Mesothelial cell of epicardium (in vitro differentiated cells): ENCODE measurements at places on chromosomes 16 and 17. TPM values are rescaled to one million over a fixed set of nuclear protein-coding genes. Genes with fewer than 3 reads are reported as not detected.

Gene CRYBA1
- total RNA-seq = not detected in 3 replicates

Gene CCL14
- not detected in 3 replicates for total RNA-seq

Gene ZP2
- total RNA-seq = not detected in 3 replicates

- H3K27me3 ChIP-seq = no peaks in the 10 kb centered on the region
- H3K27ac ChIP-seq = no peak overlapping the region
- no peak overlapping the region for H3K4me3 ChIP-seq
- H3K36me3 ChIP-seq = peaks cover 32% of the 10 kb centered on the region
Measured at GRCh38 chr17:59678918-59679317, 28.3 kb downstream of the PTRH2 start.

DNA sequence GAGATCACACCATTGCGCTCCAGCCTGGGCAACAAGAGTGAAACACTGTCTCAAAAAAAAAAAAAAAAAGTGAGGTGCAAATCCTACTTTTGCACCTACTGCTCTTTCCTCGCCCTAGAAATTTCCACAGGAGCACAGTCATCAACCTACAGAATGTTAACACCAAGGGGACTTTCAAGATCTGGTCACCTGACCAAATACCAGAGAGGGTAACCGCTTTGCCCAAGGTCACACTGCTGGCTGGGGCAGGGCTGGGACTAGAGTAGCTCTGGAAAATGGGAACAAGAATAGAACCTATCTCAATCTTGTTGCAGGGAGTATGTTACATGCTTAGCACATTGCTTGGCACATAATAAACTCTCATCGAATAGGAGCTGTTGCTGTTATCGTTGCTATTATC, 6.3 kb upstream of the MLLT6 start:
- no peak for DNase-seq
- H3K4me3 ChIP-seq = no peak overlapping the region
- H3K27me3 ChIP-seq = no peaks in the 10 kb centered on the region
- peak overlapping the region; percentile 87 for H3K27ac ChIP-seq
- H3K36me3 ChIP-seq = no peaks in the 10 kb centered on the region

GRCh38 chr17:18377437-18378204, at the start of gene EVPLL:
EVPLL (plus strand) TSS chr17:18377778; CDS start chr17:18380938, 3,160 bp downstream.
- no peaks in the 10 kb centered on the region for H3K4me1 ChIP-seq
- no peaks in the 10 kb centered on the region for H3K27me3 ChIP-seq
- H3K36me3 ChIP-seq = no peaks in the 10 kb centered on the region
- H3K27ac ChIP-seq = no peak within 1 kb of the TSS

DNA sequence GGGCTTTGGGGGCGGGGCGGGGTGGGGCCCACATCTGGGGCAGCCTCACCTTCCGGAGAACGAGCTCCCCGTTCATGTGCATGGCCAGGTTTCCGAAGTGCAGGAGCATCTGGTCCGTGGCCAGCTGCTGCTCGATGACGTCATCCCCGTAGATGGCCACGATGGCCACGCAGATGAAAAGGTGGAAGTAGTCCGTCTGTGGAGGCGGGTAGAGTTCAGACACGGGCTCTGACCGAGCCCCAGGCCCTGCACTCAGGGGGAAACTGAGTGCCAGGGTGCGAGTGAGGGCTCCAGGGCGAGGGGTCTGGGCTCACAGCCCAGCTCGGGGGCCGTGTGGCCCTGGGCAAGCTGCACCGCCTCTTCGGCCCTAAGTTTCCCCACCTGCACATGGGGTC, 93.7 kb downstream of the TBC1D16 start:
- peaks cover 24% of the 10 kb centered on the region for H3K36me3 ChIP-seq
- DNase-seq = no peak
- H3K27ac ChIP-seq = no peak overlapping the region

DNA sequence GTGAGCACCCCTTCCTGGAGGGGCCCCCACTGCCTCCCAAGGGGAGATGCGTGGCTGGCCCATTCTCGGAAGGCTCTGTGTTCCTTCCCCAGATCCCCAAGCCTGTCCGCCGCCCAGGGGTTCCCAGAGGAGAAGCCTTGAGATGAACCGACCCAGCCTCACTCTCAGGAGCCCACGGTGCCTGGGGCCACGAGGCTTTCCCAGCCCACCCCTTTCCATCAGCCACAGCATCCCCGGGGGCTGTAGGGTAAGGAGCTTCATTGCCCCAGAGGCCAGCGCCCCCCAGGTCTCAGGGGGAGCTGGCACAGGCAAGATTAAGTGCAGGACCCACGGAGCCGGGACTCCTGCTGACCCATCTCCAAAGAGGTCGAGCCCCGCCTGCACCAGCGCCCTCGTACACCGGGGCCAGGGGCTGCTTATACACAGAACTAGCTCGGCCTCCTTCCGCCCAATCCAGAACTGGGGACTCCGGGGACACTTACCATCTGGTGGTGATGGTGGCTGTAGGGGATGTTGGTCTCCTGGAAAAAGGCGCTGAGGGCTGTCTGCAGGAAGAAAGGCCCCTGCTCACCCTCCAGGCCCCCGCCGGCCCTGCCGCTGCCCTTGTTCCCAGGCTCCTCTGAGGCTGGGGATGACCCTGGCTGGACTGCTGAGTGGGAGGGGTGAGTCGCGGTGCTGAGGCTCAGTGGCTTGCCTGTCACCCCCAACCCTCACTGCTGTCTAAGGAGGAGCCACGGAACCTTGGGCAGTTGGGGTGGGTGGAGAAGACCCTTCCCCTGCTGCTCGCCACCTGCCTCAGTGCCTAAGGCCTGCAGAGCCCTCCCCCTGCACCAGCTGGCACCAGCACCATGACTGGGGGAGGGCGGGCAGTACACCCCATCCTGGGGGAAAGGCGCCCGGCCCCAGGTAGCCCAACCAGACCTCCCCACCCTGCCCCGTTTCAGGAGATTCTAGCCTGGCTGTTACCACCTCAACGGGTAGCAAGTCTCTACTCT, 4.4 kb downstream of the UBALD1 start:
- DNase-seq = no peak
- H3K27ac ChIP-seq = no peak overlapping the region
- peaks cover 11% of the 10 kb centered on the region for H3K4me1 ChIP-seq
- no peaks in the 10 kb centered on the region for H3K36me3 ChIP-seq
- no peak overlapping the region for H3K4me3 ChIP-seq

- H3K27ac ChIP-seq = peak overlapping the region; percentile 77
- H3K27me3 ChIP-seq = no peaks in the 10 kb centered on the region
- H3K4me3 ChIP-seq = peak overlapping the region; percentile 15
- DNase-seq = no peak
Measured at GRCh38 chr17:57604771-57605674, 140.1 kb downstream of the CCDC182 start.

- DNase-seq = no peak
- peaks cover 37% of the 10 kb centered on the region for H3K4me1 ChIP-seq
- peaks cover 4% of the 10 kb centered on the region for H3K27me3 ChIP-seq
- no peaks in the 10 kb centered on the region for H3K36me3 ChIP-seq
- peak overlapping the region; percentile 61 for H3K4me3 ChIP-seq
Measured at GRCh38 chr17:42457107-42457792, 1.4 kb upstream of the ATP6V0A1 start.

- DNase-seq = peak; percentile 19
- H3K27me3 ChIP-seq = no peaks in the 10 kb centered on the region
- H3K36me3 ChIP-seq = peaks cover 3% of the 10 kb centered on the region
- H3K4me1 ChIP-seq = peaks cover 16% of the 10 kb centered on the region
Measured at GRCh38 chr17:83186751-83187421, 107.5 kb downstream of the METRNL start.
